ENCODE measurements at places on chromosomes 2 and 18.

DNA sequence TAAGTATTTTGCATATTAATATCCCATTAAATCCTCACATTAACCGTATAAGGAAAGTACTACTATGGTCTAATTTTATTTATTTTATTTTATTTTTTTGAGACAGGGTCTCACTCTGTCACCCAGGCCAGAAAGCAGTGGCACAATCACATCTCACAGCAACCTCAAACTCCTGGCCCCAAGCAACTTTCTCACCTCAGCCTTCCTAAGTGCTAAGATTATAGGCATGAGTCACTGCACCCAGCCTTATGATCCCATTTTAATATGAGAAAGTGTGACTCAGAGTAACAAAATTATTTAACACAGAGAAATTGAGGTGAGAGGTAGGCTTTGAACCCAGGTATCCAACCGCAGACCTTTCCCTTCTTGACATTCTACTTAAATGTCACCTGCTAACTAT lies 330.0 kb upstream of the POU3F3 start:
- no peak for DNase-seq

- DNase-seq: no peak
Measured at GRCh38 chr2:228522276-228522675, 340.8 kb upstream of the SPHKAP start.

GRCh38 chr18:79975985-79976680 lies 11.7 kb downstream of the HSBP1L1 start:
- no peak for DNase-seq

DNA sequence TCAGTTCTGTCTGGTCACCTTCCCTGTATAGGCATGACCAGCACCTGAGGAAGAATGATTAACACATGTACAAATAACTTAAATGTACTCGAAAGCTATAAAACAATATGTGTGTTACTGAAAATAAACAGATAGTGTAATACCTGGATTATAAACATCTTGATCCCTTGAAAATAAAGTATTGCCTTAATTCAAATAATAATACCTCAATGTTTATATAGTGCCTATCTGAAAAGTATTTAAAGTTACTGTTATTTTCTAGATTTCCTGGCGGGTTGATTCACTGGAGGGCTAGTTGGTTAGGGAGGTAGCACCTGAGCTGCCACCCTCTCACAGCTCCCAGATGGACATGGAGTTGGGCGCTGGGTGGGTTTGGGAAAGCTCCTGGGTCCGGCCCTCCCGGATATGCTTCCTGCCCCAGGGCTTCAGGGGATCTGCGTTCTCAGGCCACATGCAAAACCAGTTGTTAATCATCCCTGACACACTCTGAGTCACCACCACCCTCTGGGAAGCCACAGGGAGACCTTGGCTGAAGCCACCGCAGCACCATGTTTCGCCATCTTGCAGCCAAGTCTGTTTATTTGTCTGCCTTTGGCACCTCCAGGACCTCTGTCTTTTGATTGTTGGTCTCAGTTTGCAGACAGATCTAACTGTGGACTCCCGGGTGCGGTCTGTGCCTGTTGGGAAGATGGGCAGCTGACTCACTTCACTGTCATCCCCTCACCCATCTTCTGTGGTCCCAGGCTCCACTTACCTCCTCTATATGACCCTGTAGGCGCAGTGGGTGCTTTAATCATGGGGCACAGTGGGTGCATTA lies 35.3 kb downstream of the RAB31 start:
- no peak for DNase-seq

DNA sequence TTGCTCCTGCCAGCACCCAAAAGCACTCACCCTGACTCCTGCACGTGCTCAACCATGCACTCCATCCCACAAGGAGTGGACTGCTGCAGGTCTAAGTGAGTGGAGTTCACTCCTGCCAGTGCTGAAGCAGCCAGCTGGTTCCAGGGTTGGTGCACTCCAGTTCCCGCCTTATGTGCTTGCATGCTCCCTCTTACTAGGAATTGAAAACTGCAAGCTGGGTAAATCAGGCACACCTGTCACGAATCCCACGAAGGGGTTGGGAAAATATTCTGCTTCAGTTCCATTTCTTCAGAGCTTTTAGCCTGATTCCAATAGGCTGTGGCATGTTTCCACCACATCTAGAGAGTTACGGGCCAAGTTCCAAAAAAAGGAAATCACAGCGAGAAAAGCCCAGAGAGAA lies 1365.5 kb upstream of the CHAC2 start:
- no peak for DNase-seq

GRCh38 chr18:60082790-60083189 lies 183.0 kb downstream of the PMAIP1 start:
- DNase-seq: no peak

DNA sequence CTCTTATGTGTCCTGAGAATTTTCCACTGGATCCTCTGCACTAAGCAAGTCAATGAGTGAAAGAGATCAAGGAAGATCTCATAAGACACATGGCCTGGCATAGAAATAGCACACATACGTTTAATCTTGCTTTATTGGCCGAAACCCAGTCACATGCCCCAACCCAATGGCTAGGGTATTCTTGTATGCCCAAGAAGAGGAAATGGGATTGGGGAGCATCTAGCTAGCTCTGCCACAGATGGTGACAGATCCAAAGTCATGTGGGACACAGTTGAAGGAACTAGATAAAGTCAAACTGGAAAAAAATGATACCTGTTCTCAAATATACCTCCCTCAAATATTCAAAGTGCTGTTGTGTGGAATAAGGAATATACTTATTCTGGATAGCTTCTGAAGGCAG lies 74.7 kb downstream of the CD28 start:
- no peak for DNase-seq

GRCh38 chr2:163077241-163077640 lies 238.7 kb upstream of the KCNH7 start:
- DNase-seq: no peak

- DNase-seq: no peak
Measured at GRCh38 chr18:64203295-64203694, 54.4 kb upstream of the LINC00305 start.

- DNase-seq: no peak
Measured at GRCh38 chr18:5447442-5447841, 96.4 kb downstream of the EPB41L3 start.

DNA sequence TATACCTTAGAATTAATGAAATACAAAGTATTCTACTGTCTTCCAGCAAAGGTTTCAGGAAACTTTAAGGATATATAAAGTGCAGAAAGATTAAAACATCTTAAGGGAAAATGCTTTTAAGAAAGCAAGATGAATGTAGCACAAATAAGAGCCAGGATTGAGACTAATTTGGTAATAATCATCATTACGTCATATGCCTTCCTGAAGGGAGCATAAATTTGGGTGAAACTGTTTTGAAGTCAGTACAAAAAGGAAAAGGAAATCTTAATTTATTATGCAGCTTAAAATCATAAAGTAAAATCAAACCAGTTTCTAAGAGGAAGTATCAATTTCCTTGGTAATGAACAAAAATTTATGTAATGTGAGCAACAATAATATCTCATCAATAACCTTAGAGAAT lies 221.7 kb downstream of the CTNNA2 start:
- no peak for DNase-seq
